ENCODE measurements at places on chromosomes 1 and 21.

DNA sequence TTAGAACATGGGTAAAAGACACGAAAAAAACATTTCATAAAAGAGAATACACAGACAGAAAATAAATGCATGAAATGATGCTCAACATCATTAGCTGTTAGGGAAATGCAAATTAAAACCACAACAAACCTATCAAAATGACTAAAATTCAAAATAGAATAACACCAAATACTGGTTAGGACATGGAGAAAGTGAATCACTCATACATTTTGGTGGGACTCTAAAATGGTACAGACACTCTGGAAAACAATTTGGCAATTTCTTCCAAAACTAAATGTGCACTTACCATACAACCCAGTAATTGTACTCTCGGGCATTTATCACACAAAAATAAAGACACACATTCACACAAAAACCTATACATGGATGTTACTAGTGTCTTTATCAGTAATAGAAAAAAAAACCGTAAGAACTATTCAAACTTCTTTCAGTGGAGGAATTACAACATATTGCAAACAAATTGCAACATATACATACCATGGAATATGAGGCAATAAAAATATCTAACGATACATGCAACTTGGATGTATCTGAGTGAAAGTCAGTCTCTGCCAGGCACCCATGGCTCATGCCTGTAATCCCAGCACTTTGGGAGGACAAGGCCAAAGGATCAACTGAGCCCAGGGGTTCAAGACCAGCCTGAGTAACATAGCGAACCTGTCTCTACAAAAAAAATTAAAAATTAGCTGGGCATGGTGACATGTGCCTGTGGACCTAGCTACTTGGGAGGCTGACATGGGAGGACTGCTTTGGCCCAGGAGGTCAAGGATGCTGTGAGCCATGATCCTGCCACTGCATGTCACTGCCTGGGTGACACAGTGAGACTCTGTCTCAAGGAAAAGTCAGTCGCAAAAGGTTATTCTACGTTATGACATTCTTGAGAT is 19.6 kb downstream of the HSF2BP start:
- DNase-seq: no peak

- DNase-seq: no peak
Measured at GRCh38 chr1:182650678-182651338, 33.6 kb downstream of the RGS8 start.

DNA sequence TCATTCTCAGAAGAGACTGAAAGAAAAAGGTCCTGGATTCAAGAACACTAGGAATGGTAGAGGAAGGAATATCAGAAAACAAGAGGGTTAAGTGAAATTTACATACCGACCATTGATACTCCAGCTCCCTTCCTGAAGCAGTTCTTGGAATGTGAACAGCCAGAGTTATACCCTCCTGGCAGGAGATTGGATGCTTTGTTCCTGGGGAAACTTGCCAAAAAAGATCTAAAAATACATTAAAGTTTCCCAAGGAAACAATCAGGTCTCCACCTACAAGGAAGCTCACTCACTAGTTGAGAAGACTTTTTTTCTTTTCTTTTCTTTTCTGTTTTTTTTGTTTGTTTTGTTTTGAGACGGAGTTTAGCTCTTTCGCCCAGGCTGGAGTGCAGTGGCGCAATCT is 91.1 kb downstream of the HLX start:
- no peak for DNase-seq

DNA sequence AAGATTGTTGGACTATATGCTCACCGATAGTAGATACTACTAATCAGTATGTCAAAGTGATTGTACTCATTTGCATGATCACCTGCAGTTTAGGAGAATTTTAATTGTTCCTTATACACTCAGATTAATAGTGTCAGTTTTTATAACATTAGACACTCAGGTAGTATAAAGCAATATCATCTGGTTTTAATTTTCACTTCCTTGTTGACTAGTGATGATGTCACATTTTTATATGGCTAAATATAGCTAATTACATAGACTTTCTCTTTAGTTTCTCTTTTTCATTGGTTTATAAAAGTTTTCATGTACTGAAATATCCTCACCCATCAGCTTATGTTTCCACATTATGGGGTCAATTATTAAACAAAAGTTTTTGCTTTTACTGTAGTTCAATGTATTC is 1332.4 kb upstream of the ADGRL2 start:
- DNase-seq: no peak

GRCh38 chr1:150102986-150103385 is 35.4 kb downstream of the VPS45 start:
- DNase-seq: no peak

All from activated naive CD8-positive, alpha-beta T cell treated with anti-CD3 and anti-CD28 coated beads, Interleukin-2, amount 50 U/mL, for 24 hours (primary cell).